Left lung (tissue), 14 donors: ENCODE measurements at places on chromosomes 11 and 22. TPM values are rescaled to one million over a fixed set of nuclear protein-coding genes. Genes with fewer than 3 reads are reported as not detected.

GRCh38 chr11:108914211-108914610 lies 249.3 kb downstream of the DDX10 start:
- no peak for DNase-seq

Gene RAC2
- 11.2 TPM for polyA plus RNA-seq

DNA sequence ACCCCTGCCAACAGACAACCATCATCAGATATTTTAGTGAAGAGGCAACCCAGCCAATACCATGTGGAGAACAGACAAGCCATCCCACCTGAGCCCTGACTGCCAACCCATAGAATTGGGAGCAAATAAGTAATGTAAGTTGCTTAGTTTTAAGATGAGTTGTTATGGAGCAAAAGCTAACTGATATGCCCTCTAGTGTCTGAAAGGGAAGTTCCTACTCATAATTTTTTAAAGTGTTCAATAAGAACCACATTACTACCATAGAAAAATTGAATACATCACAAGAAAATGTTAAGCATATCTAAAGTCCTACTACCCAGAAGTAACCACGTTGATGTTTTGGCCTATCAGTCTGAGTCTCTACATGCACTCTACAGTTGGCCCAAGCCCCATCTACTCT lies 50.8 kb upstream of the SLC36A4 start:
- no peak for DNase-seq

DNA sequence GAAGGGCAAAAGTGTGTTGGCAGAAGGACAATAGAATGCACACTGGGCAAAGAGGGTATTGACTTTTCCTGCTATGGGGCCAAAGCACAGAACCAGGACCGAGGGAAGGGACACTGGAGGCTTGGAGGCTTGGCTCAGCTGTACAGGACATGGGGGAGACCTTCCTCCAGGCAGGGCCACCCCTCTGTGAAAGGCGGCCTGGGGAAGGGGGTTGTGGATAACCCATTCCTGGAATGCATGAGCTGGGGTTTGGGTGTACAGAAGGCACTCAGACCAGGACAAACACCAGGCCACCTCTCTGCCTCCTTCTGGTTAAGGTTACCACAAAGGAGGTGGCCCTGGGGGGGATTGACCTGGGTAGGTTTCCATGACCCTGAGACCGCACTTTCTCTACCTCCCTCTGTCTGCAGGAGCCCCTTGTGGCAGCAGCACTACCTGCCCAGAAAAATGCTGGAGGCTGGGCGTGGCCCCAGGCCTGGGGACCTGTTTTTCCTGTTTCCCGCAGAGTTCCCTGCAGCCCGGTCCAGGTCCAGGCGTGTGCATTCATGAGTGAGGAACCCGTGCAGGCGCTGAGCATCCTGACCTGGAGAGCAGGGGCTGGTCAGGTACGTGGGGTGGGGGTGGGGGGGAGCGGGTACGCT lies 9.6 kb downstream of the P2RY2 start:
- DNase-seq, result no peak

DNA sequence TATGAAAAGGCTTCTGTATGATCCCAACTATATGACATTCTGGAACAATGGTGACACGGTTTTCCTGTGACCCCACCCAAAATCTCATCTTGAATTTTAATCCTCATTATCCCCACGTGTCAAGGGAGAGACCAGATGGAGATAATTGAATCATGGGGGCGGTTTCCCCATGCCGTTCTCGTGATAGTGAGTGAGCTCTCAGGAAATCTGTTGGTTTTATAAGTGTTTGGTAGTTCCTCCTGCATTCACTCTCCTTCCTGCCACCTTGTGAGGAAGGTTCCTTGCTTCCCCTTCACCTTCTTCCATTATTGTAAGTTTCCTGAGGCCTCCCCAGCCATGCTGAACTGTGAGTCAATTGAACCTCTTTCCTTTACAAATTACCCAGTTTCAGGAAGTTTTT lies 53.1 kb upstream of the TSPAN18 start:
- DNase-seq, result no peak

- no peak for DNase-seq
These were observed 57.2 kb upstream of the ALDH3B2 start for GRCh38 chr11:67731583-67731982.

Gene MAJIN
- not detected for polyA plus RNA-seq

GRCh38 chr11:44351898-44352498 lies 42.1 kb upstream of the ALX4 start:
- no peak for DNase-seq

Gene CHEK2
- 16.0 TPM for polyA plus RNA-seq

Gene HPS4
- 34.9 TPM for polyA plus RNA-seq

Gene FBLN1
- polyA plus RNA-seq, result 287 TPM

Gene SMTN
- polyA plus RNA-seq, result 90.0 TPM

DNA sequence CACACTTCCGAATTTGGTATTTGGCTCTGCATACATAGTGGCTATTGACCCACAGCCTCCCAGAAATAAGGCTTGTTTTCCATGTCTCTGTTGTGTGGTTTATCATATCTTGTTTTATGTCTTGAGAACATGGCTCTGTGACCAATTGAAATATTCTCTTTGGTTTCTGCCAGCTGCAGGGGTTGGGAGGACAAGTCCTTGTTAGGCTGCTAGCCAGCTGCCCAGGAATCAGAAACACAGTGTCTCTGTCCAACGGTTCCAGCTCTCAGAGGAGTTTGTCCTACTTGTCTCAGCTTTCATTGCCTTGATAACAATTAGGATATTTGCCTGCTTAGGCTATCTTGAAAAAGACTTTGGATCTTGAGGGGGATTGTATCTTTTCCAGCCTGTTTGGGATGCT lies 6.0 kb upstream of the SLC7A4 start:
- no peak for DNase-seq

Gene APOBEC3H
- polyA plus RNA-seq, result 0.23 TPM

GRCh38 chr22:50524676-50525103 lies 708 bp downstream of the SCO2 start:
- no peak for DNase-seq

GRCh38 chr11:71537537-71537936 lies 288 bp upstream of the KRTAP5-8 start:
- DNase-seq, result no peak

GRCh38 chr11:45724153-45724552 lies 58.7 kb upstream of the CHST1 start:
- DNase-seq, result no peak

DNA sequence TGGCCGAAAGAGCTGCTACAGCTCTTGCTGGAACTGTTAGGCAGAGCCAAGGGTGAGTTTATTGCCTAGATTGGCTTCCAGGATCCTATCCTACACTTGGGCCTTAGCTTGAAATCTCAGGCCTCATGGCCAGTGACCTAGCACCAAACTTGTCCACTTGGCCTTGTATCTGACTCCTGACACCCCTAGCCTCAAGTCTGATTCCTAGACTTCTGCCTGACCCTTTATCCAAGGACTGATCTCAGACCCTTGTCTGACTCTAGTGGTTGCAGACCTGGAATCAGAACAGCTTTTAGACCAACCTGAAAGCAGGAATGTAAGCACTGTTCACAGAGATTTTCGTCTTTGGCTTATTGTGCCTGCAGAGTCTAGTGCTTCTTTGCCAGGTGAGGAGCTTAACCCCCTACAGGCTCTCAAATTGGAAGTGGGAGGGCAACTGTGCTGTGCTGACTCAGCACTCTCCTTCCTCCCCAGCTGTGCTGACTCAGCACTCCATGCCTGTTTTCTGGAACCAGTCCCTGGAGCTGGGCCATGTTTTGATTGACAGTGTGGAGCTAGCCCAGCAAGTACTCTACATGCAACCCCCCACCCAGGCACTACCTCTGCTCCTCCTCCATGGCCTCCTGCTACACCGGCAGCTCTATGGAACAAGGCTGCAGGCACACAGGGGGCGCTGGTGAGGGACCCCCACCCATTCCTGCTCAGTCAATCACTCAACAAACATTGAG lies 35.1 kb downstream of the RRP8 start:
- DNase-seq, result no peak

Gene NPAS4
- 0.13 TPM for polyA plus RNA-seq

Gene ART1
- 0.13 TPM for polyA plus RNA-seq

Gene PAX6
- not detected for polyA plus RNA-seq

DNA sequence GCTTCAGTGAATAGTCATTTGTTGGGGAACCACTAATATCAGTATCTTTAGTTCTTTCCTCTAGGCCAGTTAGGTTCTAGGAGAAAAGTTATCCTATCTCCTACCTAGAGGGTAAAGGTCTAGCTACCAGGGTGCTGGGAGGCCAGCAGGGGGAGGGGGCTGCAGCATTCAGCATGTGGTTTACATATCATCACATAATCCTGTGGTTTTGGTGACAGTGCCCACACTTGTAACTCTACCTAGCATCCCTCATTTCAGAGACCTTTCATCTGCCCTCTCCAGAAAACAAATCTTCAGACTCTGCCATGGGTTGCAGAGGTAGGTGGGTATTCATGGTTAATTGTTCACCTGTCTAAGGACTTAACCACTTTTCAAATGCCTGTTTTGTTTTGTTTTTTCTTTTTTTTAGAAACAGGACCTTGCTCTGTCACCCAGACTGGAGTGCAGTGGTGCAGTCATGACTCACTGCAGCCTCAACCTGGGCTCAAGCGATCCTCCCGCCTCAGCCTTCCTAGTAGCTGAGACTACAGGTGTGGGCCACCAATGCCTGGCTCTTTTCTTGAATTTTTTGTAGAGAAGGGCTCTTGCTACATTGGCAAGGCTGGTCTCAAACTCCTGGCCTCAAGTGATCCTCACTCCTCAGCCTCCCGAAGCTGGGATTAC lies 146.8 kb downstream of the ENTHD1 start:
- DNase-seq, result no peak

GRCh38 chr11:108786281-108786990 lies 121.6 kb downstream of the DDX10 start:
- DNase-seq, result no peak

DNA sequence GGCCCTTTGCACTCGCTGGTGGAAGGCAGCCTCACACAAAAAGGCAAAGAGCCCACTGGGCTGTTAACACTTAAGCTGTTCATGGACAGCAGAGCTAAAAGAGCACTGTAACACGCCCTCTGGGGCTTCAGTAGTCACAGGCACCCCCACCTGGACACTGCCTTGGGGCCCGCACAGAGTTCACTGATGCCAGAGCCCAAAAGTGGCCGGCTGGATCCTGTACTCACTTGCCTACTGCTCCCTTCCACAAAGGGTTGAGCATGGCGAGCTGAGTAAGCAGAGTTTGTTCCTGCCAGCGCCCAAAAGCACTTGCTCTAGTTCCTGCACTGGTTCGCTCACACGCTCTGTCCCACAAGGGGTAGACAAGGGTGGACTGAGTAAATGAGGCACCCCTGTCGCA lies 78.8 kb downstream of the RELT start:
- no peak for DNase-seq
